ENCODE measurements at places on chromosomes 2 and 18.
A peak's percentile ranks its signal among the peaks of the same experiment; 100 is the strongest.

GRCh38 chr2:62197011-62197924 is 1.4 kb downstream of the B3GNT2 start:
- DNase-seq = peak; percentile 12

DNA sequence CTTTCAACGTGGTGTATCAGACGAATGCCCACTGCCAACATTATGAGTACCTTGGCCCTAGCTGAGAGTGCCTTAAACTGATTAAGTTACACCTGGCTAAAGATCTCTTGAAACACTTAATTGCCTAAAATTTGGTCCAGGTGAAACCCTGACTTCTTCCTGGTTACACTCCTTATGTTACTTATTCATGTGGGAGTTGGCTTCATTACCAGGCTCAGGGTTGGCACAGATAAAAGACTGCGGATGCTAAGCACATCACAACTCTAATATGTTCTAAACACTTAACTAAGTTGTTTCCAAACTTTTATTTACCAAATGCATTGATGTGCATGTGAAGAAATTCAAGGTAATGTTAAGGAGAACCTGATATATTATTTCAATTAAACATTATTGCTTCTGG is 298.9 kb downstream of the TCF4 start:
- peak; percentile 79 for DNase-seq

DNA sequence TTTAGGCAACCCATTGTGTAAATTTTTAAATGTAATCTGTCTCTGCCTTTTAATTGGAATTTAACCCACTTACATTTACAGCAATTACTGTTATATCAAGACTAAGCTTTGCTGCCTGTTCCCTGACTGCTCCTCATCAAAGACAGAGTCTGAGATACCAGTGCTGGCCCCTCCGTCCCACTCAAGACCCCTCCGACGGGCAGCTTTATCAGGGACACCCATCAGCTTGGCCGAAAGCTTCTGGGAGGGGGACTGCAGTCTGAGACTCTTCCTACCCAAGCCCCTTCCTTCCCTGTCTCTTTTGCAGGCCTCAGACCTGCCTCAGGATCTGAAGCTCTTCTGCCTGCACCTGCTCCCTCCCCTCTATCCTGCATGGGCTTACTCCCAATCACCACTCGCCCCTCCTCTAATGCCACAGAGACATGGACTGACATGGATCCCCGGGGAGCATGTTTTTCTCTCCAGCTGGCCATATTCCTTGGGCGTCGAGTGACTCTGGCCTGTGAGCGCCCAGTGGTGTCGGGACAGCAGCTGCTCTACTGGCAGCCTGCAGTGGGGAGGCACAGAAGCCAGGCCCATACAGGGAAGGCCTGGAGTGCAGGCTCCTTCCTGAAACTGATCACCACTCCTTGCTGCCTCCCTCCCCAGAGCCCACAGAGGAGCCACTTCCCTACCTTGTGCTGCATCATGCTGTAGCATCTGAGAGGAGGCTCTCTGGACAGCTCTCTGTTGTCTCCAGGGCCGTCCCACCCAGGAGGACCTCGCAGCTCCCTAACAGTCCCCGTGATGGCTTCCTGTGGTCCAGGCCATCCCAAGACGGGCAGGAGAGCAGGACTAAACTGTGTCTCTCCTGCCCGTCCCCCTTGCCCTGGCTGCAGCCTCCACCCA is 3.7 kb upstream of the KIF1A start:
- DNase-seq = no peak

DNA sequence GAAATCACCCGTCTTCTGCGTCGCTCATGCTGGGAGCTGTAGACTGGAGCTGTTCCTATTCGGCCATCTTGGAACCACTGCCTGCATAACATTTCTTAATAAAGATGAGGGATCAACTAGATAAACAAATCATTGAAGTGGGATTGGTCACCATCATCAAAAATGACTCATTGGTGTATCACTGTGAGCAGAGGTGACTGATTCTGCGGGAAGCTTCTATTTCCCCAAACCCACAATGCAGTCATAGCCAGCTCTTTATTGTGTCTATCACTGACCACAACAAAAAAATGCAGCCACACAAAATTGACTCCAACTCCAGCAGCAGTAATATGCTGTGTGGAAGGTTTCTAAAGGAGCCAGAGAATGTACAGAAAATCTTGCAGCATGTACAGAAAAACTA is 630.7 kb upstream of the HS6ST1 start:
- no peak for DNase-seq

DNA sequence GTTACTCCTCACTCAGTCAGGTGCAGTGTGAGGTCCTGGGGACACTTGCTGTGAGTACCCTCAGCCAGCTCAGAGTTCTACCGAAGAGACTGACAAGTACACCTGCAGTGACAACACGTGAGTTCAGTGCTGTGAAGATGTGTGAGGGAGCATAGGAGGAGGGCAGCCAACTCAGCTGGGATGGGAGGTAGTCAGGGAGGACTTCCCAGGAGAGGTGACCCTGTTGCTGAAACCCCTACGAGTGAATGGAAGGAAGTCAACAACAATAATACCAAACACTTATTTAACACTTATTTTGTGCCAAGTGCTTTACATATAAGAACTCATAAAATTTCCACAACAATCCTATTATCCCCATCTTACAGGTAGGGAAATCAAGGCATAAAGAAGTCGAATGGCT is 10.2 kb downstream of the TMEM177 start:
- no peak for DNase-seq

GRCh38 chr2:30446602-30447148 is 371 bp upstream of the LCLAT1 start:
- no peak for DNase-seq

DNA sequence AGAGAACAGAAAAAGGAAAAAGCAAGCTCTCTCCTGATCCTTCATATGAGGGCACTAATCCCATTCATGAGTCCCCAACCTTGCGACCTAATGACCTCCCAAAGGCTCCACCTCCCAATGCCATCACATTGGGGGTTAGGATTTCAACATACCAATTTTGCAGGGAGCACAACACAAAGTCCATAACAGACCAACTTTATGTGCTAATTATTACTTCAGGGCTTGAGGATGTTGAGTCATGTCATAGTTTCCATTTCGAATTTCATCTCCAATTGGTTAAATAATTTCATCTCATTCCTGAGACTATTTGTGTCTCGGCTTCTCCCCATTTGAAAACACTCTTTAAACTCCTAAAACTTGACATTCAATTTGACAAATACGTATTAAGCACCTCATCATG is 69.9 kb upstream of the KLF7 start:
- no peak for DNase-seq

GRCh38 chr2:11891671-11892440 is 145.4 kb downstream of the LPIN1 start:
- no peak for DNase-seq

DNA sequence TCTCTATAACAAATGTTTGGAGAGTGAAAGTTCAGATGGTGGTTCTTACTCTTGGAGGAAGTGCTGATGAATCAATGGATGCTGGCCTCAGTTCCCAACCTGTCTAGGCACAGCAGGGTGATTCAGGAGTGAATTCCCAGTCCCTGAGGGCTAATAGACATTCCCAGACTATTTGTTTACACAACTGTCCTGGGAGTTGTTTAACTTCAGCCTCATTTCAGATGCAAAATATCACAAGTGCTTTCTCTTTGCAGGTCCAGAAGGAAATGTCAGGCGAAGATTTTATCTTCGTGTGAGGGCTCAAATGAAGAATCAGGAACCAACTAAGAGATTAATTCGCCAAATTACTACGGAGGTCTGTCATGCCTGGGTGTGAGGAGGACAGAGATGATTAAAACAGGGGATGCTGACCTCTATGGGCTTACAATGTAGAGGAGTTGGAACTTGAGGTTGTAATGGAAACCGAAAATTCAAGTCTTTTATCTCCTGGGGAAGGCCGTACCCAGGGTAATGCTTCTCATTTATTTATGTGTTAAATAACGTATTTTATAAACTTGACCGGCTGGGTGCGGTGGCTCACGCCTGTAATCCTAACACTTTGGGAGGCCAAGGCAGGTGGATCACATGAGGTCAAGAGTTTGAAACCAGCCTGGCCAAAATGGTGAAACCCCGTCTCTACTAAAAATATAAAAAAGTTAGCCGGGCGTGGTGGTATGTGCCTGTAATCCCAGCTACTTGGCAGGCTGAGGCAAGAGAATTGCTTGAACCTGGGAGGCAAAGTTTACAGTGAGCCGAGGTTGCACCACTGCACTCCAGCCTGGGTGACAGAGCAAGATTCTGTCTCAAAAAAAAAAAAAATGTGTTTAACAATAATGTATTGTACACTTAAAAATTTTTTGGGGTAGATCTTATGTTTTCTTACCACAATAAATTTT is 38.7 kb upstream of the SLC1A4 start:
- DNase-seq = no peak

- DNase-seq = no peak
These were observed 48.6 kb downstream of the DNMT3A start for GRCh38 chr2:25293145-25293544.

GRCh38 chr18:79819064-79819967 is 21.6 kb downstream of the KCNG2 start:
- DNase-seq = no peak

DNA sequence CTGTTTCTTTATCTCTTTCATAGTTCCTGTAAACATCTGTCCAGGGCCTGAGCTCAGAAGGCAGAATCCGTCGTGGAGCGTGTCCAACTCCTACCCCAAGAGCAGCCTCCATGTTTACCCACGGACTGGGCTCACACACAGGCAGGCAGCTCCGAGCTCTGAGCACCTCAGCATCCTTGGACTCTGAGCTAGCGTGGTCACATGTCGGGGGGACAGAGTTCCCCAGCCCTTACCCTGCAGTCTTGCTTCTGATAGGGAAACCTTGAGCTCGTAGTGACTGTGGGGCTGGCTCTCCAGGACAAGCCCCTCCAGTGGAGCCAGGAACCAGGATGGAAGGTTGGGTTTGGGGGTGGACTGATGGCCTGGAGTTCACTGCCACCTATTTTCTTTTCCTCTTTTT is 15.1 kb upstream of the ST3GAL5 start:
- DNase-seq = no peak

DNA sequence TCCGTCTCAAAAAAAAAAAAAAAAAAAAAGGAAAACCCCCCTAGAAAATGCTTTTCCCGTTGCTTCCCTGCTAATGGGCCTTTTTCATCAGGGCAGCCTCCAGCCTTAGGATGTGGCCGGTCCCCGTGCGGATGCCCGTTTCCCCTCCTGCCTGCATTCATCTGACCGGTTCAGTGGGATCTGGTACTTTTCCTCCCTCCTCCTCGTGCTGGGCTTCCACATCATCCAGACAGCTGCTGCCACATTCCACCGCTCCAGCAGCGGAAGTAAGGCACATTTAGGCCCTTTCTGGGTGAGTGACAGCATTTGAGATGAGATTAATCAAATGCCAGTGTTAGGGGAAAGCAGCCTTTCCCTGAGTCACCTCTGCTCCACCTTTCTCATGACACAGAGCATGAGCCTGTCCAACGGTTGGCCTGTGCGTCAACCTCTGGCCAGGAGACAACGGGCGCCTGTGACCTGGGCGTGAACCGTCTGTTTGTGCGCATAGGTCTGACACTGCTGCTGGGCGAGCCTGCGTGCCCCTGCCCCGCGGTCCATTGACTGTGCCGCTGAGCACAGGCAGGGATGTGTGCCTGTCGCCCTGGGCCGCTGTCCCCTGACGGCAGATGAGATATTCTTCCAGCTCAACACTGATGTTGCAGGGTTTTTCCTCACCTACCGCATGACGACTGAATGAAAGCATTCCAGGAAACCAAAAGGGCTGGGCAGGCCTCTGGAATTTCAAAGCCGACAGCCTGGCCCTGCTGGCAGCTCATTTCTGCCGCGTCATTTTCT is 174.0 kb downstream of the TGIF1 start:
- no peak for DNase-seq

DNA sequence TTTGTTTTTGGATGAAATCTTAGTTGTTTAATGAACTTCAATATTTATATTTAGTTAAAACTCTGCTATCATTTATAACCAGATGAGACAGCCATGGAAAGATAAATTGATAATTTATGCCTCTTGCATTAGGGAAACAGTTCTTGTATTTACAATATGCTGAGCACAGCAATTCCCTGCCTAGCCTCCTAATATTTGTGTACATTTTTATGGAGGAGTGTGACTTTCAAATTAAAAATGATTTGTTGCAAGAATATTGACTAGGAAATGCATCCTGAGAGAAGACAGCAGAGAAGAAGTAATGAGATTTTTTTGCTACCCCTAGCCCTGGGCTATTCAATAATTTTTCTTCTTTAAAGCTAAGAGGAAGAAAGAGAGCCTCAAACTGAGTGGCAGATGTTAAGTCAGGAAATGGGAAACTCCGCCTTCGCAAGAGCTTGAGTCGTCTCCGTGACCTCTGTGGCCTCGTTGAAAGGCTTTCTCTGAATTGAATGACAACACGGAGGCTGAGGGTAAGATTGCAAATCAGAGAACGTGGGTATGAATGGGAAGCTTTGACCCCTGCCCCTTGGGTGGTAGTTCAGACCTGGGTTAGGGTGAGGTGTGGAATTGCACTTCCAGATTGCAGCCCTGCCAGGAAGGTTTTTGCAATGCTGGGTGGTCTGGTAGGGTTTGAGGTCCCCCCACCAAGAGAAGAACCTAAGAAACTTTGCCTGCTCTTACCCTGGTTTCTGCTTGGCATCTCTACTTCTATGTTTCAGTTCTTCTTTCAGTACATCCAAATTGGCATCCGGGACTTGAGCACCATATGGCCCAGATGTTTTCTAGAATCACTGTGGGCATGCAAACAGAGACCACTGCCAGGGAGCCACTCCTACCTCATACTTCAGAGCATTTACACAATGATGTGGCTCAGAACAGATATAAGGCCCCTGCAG is 210.3 kb upstream of the RBMS1 start:
- DNase-seq = no peak

GRCh38 chr2:166011660-166012059 is 58.1 kb upstream of the TTC21B start:
- DNase-seq = no peak

DNA sequence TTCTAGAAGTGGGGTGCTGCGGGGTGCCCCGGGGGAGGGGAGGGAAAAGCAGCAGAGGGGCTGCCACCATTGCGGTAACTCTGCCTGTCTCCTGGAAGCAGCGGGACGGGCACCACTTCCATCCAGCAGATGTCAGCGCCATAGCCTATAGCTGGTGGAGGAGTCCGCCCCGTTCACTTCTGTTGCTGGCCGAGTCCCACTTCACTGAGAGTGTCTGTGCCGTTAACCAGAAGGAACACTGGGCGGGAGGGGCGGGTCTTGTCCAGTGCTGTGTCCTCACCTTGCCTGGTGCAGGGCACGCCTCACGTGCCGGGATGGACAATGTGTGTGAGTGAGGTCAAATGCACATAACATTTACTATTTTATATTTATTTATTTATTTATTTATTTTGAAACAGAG is 19.3 kb upstream of the ODC1 start:
- no peak for DNase-seq

Measured in NCI-H1092 treated with DMSO at 0.1 percent for 48 hours (cell line).